ENCODE measurements at places on chromosomes 5 and 9.

DNA sequence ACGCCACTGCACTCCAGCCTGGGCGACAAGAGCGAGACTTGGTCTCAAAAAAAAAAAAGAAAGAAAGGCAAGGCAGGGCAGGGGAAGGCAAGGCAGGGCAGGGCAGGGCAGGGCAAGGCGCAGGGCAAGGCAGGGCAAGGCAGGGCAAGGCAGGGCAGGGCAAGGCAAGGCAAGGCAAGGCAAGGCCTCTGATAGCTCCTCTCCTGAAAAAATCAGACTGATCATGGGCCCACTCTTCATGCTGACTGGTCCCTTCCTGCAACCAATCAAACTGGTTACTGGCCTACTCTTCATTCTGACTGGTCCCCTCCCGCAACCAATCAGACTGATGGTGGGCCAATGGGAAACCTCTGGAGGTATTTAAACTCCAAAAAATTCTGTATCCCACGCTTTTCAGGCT lies 3.4 kb upstream of the ZBTB5 start:
- no peak for DNase-seq

DNA sequence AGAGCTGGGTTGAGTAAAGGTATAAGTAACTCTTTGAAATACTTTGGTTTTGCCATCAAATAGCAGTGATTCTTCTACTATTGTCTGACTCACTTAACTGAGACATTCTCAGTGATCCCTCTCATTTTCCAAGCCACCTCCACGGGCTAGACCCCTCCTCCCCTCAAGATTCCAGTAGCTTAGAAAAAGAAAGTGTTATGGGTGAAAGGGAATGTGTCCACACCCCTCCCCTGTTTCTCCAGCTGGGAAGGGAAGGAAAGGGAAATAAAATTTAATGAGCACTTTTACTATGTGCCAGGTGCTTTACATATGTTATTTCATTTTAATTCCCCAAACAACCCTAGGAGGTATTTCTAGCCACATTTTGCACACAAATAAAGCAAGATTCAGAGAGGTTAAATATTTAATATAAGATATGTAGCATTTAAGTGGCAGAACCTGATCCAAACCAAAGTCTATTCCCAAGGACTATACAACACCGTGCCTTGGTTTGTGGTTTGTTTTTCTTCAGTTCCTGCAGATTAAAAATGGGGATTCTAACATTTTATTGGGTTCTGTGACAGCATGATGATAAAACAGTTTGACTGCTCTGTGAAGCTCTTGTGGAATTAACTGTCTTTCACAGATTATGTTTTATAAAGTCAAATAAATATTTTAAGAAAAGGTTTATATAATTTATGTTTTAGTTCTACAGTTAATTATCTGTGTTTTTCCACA lies 135.9 kb downstream of the ZSWIM6 start:
- DNase-seq, result no peak

GRCh38 chr5:55622460-55622859 lies 87.7 kb upstream of the PLPP1 start:
- DNase-seq, result no peak

DNA sequence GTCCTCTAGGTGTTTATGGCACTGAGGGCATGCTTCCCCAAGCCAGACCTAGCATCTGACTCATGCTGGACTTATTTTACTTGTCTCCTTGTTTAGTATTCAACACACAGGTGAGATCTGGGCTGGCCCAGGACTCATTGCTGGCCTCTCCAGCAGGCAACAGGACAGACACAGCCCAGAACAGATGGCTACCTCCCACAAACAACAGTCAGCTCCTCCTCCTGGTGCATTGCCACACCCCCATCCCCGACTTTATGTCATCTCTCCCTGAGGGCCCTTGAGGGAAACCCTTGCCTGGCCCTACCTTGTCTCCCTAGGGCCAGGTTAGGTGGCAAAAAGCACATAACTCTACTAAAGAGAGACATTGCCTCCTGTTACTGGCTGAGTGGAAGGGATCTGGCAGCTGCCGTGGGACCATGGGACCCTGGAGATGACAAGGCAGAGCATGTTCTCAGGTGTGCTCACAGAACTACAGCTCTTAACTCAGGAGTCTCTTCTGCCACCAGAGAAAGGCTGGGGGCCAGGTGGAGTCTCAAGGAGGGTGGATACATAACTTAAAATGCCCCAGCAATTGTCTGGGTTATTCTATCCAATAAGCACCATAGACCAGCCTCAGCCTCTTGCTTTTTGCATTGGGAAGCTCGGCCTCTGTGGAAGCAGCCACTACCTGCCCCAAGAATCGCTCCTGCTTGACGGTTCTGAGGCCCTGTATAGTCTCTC lies 2.3 kb downstream of the ACSL6 start:
- DNase-seq, result no peak

- DNase-seq, result no peak
Measured at GRCh38 chr9:131330814-131331600, 41.5 kb downstream of the PLPP7 start.

- no peak for DNase-seq
Measured at GRCh38 chr5:177070536-177071191, 16.1 kb upstream of the FGFR4 start.

GRCh38 chr9:127870887-127871286 lies 6.6 kb downstream of the AK1 start:
- DNase-seq, result no peak

GRCh38 chr5:111494355-111494999 lies 17.9 kb downstream of the STARD4 start:
- no peak for DNase-seq

Measured in DMS79 (cell line).